NCI-H187 treated with DMSO at 0.1 percent for 48 hours (cell line): ENCODE measurements at places on chromosomes 7 and 10.

DNA sequence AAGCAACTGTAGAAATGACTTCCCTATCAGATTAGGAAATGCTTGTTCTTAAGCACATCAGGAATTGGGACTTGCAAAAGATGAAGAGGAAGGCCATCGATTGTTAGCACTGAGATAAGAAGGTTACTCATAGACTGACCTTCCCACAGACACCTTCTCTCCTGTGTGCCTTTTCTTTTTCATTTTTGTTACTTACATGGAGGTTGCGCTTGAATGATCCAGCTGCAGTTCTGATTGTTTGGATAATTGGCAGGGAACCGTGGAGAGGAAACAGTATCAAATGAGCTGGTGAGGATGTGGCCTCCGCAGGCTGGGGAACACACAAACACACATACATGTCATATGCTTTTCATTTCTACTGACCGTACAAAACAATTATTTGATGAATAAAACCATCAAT lies 134.9 kb upstream of the RSU1 start:
- no peak for DNase-seq

DNA sequence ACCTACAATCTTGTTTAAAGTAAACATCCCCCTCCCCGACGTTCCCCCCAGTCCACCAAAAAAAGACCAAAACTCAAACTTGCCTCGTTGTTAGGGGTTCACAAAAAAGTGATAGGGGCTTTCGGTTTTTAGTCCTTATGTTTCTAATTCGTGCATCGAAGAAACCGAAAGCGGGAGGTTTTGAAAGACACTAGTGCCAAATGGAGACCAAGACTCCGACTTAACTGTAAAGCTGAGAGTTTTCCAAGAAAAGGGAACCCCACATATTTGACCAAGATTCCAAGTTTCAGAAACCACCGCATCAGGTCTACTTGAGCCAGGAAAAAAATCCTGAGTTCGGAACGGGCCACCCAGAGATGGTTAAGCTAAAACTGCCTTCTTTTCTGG lies 534 bp downstream of the PSMA2 start:
- no peak for DNase-seq

- no peak for DNase-seq
These were observed 1.1 kb upstream of the GSTO2 start for GRCh38 chr10:104267721-104268404.

- no peak for DNase-seq
These were observed 37.1 kb downstream of the STARD3NL start for GRCh38 chr7:38215115-38215514.

- no peak for DNase-seq
These were observed 123.2 kb downstream of the DNAJB6 start for GRCh38 chr7:157459966-157460365.

GRCh38 chr10:118501637-118502440 lies 93.6 kb downstream of the PRLHR start:
- no peak for DNase-seq

GRCh38 chr7:10343108-10343507 lies 630.6 kb upstream of the PHF14 start:
- DNase-seq, result no peak

DNA sequence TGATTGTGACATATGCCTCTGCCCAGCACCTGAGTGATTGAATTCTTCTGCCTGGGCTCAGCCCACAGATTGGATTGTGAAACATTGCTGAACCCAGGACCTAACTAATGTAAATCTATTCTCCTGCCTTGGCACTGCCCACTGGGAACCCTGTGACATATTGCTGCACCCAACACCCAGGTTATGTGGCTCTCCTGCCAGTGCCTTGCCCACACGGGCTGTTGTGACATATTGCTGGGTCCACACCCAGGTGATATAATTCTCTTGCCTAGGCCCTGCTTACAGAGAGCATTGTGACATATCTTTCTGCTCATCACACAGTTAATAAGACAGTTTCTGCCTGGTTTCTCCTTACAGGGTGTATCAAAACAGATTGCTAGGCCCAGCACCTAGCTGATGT lies 50.8 kb upstream of the ZNF680 start:
- no peak for DNase-seq

DNA sequence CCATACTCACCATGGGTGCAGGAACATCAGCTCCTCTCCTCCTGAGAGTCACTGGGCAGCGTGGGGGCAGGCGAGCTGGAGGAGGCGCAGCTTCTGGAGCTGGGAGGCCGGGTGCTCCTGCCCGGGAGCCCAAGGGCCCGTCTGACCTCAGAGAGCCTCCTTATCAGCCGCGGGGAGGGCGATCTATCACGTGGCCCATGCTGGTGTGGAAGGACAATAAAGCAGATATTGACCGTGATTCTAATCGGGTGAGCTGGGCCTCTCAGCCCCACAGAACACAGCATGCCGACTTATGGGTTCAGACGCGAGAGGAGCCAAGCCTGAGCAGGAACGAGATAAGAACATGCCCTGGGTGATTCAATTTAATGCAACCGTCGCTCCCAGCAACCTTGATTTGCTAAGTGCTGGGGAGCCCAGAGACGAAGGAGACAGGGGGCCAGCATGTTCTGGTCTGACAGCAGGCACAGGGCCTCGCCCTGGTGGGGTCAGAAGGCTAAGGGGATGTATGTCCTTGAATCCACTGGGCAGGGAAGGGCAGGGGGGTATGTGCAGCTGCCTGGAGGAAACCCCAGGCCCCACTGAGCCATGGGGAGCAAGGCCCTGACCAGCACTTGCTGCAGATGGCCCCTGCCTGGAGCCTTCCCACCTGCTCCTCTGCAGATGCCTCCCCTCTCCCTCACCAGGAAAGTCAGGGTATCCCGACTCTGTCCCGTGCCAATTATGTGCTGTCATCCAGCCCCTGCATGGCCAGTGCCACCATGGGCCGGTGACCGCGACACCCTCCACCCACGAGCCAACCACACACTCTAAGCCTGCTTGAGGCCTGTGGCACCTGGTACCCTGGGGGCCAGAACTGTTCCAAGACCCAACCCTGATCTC lies 95.3 kb upstream of the RET start:
- DNase-seq, result no peak

- DNase-seq, result no peak
These were observed 13.7 kb upstream of the DLX6 start for GRCh38 chr7:96991546-96992191.

DNA sequence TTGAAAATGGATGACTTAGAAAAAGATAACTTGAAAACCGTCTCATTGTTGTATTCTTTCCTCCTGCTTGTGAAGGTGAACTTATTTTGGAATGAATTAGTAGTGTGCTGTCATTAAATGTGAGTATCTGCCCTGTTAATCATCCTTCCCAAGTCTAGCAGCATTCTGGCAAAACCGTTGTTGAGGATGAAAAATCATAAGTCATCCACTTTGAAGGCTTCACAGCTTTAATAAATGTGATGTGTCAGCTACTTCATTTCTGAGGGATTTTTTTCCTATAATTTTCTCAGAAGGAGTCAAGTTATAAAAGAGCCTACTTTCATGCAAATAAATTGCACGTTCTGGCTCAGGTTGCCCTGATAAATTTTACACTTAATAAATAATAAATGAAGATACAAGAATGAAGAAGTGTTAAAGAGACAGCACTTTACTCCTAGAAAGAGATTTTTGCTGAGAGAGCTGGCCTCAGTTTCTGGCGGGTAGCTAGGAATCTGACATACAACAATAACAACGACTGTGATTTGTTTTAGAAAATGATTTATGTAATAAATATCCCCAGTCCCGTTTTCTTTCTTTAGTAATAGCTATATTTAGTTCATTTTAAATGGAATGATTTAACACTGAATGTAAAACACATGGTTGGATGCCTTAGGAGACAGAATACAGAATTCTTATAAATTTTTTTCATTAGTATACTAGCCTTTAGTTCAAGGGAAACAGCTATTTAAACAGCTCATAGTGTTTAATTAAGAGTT lies 516.5 kb upstream of the KLF6 start:
- no peak for DNase-seq

- DNase-seq, result no peak
These were observed 61.4 kb upstream of the CTBP2 start for GRCh38 chr10:125221716-125222115.

DNA sequence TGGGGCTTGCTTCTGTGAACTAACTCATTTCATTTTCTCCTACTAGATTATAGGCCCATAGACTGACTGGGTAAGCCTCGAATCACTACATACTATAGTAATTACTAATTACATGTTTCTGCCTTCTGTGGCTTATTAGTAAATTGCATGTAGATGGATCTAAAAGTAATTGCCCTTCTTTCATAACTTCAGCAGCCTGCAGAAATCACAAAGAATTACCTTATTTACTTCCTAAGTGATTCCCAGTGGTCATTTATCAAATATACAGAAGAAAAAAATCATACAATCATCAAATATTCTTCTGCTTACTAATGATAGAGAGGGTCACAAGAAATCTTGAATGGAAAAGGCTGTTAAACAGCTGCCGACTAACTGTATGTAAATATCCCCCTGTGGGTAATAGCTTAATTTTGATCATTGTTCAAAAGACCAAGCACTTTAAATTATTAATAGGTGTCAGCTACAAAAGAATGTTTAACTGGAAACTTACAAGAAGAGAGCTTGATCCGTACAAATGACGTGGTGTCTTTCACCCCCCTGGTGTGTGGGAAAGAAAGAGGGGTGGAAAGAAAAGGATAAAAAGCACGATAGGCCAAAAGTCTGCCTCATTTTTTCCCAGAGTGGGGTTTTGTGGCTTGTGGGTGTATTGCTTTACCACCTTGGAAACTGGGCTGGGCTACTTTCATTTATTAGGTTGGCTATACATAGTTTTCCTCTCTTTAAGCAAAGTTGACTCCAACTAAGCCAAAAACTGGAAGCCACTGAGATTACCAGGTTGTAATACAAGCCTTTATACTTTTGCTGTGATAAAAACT lies 361.8 kb upstream of the ZMIZ1 start:
- no peak for DNase-seq

DNA sequence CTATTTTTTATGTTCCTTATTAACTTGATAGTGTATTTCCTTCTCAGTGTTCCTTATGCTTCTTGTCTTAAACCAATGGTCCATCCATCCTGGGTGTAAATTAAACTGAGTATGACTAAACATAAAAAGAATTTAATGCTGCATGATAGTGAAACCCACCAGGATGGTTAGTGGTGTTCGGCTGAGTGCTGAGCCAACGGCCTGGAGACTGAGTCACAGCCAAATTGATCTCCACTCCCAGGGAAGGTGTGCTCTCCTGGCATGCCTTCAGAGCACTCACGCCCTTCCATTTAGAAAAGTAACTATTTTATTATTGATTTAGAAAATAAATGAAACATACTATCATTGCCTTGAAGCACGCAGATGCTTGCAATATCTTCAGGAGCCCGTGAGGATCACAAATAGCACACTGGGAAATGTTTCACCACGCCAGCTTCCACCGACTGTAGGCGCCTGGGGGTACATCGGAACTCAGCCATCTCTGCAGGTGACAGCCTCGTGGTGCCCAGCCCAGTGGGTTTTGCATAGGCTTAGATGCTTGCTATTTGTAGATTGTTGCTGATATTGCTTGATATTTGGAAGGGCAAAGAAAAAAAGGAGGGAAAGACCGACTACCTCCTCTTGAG lies 40.0 kb upstream of the LOXL4 start:
- DNase-seq, result no peak

GRCh38 chr7:118629898-118630438 lies 405.5 kb downstream of the ANKRD7 start:
- DNase-seq, result no peak

DNA sequence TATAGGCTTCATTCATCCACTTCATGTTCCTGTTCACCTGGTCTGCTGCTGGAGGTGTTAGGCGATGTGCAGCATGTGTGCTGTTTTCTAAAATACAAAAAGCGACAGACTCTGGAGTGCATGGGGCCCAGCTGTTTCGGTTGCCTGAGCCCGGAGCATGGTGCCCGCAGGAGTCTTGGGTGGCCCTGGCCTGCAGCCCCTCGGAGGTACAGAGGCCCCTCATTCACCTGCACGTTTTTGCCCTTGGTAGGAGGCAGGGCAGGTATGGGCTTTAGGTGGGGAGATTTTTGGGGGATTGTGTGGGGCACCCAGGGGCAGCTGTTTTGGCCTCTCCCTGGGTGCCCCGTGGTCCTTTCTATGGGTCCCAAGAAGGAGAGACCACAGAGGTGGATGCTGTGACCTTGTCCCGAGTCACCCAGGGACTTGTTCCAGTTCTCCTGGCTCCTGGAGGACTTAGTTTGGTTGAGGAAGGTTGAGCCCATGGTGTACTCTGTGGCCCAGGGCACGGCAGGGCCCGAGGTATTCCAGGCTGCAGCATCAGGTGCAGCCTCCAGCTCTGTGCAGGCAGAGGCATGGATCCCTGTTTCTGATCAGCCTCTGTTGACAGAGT lies 130.7 kb downstream of the TRRAP start:
- no peak for DNase-seq
